ENCODE measurements at places on chromosomes 1 and 21.

DNA sequence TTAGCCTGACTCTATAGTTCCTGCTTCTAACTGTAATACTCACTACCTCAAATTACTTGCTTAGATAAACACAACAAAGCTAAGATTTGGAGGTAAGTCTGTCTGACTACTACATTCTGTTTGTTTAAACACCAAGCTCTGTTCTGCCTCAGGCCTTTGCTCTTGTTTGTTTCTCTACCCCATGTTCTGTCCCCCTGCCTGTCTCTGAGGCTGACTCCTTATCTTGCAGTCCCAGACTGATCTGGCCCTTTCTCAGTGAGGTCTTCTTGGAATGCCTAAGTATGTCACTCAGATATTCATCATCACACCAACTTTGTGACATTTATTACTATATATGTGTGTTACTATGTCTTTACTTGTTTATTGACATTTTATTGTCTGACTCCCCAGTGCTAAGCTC, 425.5 kb downstream of the LMO4 start:
- no peak for DNase-seq

GRCh38 chr1:114861384-114861783, 6.7 kb downstream of the SYCP1 start:
- no peak for DNase-seq

GRCh38 chr1:190474010-190474409, 3.7 kb downstream of the BRINP3 start:
- no peak for DNase-seq

- DNase-seq = no peak
These were observed 44.4 kb downstream of the PTPN14 start for GRCh38 chr1:214506972-214507431.

DNA sequence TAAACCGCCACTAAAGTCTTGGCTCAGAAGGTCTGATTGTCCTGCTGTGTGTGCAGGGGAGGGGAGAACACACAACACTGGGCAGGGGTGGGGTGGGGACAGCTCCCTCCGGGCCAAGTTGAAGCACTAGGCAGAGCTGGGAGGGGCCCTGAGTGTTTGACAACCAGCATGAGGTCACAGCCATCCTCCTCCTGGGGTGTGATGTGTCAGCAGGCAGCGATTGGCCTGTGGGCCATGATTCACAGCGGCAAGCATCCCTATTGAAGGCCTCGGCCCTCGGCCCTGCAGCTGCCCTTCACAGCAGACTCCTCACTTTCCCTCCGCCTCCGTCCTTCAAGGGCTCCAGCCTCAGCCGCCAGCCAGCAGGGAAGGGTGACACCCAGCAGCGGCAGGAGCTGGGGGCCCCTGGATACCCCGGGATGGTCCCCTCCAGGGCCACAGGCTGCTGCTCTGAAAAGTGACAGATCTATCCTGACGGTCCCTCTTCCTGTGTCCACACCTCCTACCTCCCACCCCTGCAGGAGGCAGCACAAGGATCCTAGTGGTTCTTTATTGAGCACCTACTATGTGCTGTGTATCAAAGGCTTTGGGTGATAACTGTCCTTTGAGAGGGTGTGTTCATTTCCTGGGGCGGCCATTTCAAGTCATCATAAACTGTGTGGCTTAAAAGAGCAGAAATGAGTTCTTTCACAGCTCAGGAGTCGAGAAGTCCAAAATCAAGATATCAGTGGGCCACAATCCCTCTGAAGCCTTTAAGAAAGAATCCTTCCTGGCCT, 66.0 kb upstream of the SLC25A33 start:
- DNase-seq = no peak
